ENCODE measurements at places on chromosomes 1 and 21.

- DNase-seq, result no peak
Measured at GRCh38 chr1:62834400-62834961, 50.5 kb downstream of the ATG4C start.

DNA sequence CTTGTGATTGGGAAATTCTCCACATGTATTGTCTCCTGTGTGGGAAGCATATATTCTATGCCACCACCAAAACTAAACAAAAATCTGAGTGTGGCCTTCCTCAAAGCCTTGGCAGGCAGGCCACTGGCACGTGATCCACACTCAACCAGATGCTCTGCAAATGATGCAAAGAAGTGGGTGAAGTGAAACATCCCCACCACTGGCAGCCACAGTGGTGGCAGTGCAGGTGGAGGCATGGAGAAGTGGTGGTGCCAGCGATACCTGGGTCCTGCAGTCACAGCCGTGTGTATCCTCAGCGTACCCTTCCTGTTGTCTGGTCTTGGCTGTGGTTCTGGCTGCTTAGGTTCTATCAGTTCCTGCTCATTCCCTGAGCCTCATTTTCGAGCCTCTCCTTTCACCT lies 65.2 kb downstream of the PLPPR5 start:
- no peak for DNase-seq

GRCh38 chr1:52153898-52154297 lies 12.0 kb downstream of the ZFYVE9 start:
- DNase-seq, result no peak

DNA sequence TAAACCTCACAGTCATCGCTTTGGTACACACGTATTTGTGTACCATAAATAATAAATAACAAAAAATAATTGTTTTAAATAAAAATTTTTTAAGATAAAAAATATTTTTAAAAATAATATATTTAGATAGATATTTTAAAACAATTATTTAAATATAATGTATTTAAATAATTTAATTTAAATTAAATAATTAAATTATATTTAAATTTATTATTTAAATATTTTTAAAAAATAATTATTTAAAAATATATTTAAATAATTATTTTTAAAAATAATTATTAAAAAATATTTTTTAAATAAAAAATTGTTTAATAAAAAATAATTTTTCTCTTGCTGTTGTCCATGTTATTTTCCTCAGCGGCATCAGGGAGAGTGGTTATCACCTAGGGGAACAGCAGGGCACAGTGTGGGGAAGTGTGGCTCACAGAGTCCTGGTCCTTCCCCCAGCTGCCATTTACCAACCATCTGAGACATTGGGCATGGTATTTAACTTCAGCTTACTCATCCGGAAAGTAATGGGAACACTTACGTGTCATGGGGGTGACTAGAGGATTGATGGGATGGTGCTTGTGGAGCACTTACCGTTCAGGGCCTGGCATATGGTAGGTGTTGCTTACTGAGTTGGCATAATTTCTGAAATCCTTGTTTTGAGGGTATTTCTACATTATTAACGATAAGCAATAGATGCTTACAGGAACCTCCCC lies 92.9 kb upstream of the TSPAN2 start:
- no peak for DNase-seq

- DNase-seq, result no peak
Measured at GRCh38 chr1:234972411-234973191, 156.0 kb downstream of the TOMM20 start.

DNA sequence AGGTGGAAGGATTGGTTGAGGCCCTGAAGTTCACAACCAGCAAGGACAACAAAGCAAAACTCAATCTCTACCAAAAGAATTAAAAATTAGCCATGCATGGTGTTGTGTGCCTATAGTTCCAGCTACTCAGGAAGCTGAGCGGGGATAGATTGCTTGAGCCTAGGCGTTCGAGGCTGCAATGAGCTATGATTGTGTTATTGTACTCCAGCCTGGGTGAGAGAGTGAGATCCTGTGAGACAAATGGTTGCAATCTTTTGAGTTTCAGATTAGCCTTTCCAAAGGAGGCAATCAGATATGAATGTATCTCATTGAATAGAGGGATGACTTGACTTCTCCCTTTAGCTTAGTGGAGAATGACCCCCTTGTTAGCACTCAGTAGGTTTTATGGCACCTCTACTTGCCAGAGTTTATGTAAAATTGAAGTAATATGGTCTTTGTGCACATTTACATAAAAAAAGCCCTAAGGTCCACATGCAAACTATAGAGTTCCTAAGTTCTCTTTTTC lies 105.6 kb upstream of the OLFM3 start:
- no peak for DNase-seq

DNA sequence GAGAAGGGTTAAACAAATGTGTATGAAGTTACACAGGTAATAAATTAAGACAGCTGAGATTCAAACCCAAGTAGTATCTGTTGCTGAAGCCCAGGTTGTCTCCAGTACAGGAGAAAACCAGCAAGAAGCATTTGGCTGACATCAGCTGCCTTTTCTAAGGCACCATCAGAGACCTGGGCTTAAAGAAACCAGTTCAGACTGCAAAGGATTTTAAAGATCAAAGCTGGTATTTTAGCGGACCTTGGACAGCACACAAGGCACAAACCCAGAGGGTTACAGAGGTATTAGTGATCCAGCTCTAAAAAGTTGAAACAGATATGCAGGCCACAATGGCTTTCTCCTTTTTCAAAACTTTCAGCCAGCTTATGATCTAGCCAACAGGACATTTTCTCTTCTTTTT lies 23.4 kb downstream of the BEND5 start:
- no peak for DNase-seq

- DNase-seq, result no peak
Measured at GRCh38 chr21:33686386-33686785, 44.1 kb downstream of the ITSN1 start.

GRCh38 chr1:93541045-93541444 lies 93.1 kb downstream of the FNBP1L start:
- no peak for DNase-seq

- DNase-seq, result no peak
Measured at GRCh38 chr1:21236178-21236577, 54.1 kb downstream of the ECE1 start.

DNA sequence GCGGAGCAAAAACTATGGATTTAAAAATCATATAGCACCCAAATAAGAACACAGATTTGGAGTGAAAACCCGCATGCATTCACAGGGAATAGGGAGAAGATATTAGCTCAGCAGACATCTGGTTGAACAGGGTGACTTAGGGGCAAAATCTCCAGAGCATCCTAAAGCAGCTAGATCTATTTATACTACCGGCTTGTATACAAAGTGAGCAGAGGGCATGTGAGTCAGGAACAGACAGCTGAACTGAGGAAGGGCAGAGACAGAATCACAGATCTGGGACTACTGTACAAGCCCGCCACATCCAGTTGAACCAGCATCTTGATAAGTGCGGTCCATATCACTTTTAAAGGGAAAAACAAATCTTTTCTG lies 35.2 kb upstream of the EXOSC10 start:
- no peak for DNase-seq

GRCh38 chr1:165580931-165581871 lies 37.4 kb downstream of the LRRC52 start:
- no peak for DNase-seq

DNA sequence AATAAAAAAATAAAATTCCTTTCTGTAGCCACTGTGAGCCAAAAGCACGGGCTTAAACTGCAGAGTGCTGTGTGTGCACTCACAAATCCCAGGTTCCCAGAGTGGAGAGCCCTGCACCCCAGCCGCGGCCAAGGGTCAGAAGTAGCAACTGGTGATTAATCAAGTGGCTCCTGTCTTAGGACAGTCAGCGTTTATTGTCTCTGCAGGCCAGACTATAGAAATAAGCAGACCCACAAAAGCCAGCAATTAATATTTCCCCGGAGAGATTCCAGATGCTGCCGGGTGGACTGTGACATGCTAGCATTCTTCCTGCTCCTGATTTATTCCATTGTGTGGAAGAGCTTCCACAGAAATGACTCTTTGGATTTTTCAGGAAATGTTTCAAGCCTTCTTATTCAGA lies 412.2 kb downstream of the KIF26B start:
- DNase-seq, result no peak
